Epithelial cell of umbilical artery (primary cell): ENCODE measurements at places on chromosomes 6 and 20. TPM values are rescaled to one million over a fixed set of nuclear protein-coding genes. Genes with fewer than 3 reads are reported as not detected.

Gene VPS16
- 46.1 and 53.3 TPM in 2 replicates for total RNA-seq

Gene GJE1
- total RNA-seq: not detected in 2 replicates

Gene RBPJL
- total RNA-seq: not detected in 2 replicates

Gene SLPI
- not detected in 2 replicates for total RNA-seq

Gene CSNK2B
- total RNA-seq: 84.3 and 95.2 TPM in 2 replicates

Gene CALHM4
- total RNA-seq: under 0.01 and 0.46 TPM in 2 replicates

Gene CD40
- 17.3 and 17.5 TPM in 2 replicates for total RNA-seq

Gene MROH8
- 0.15 and 0.65 TPM in 2 replicates for total RNA-seq

Gene EYS
- 0.15 and 0.32 TPM in 2 replicates for total RNA-seq

Gene BPI
- not detected in 2 replicates for total RNA-seq
